ENCODE measurements at places on chromosomes 13 and 19.
A peak's percentile ranks its signal among the peaks of the same experiment; 100 is the strongest.

DNA sequence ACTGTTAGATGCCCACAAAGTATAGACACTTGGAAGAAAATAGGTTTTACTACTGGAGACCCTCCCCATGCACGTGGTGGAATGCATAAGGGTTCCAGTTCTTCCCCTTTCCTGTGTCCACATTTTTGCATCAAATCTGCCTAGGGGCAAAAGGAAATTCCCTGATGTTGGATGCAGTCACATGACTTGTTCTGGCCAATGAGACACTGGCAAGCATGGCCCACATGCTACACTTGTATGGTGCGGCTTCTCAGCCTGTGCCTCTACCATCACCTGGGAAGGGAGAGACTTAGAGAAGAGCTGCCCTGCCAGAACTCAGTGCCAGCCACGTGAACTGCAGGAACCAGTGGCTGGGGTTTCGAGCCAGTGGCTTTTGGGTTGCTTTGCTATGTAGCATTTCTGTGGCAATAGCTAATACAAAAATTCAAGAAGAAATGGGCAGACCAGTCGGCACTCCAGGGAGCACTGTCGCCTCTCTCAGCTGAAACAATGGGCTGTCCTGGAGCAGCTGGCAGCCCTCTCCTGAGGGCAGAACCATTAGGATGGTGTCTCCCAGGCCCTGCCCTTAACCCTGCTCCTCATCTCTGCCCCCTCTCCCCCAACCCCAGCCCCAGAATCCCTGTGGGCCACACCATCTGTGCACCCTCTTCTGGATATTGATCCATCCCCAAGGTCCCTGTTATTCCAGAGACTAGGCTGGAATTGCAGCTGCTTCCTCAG, 634.0 kb downstream of the UQCRFS1 start:
- no peaks in the 10 kb centered on the region for H3K27me3 ChIP-seq
- DNase-seq: no peak
- H3K27ac ChIP-seq: no peak overlapping the region
- no peak overlapping the region for H3K4me3 ChIP-seq

DNA sequence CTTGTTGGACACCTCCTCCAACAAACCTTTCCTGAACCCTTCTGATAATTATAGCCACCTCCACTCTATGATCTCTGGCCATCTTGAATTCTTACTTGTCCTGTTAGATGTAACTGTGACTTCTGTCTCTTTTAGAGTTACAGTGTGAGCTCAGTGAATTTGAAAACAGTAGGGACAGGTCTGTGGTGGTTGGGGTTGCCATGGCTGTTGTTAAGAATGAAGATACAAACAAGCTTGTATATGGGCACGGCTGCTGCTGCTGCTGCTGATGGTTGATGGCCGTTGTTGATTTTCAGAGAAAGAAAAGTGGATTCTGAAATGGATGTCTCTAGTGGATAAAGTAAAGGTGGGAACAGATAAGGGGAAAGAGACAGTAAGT, 101.5 kb downstream of the STARD13 start:
- no peaks in the 10 kb centered on the region for H3K36me3 ChIP-seq
- H3K27me3 ChIP-seq: no peaks in the 10 kb centered on the region
- DNase-seq: no peak
- no peak overlapping the region for H3K27ac ChIP-seq
- H3K4me3 ChIP-seq: no peak overlapping the region

DNA sequence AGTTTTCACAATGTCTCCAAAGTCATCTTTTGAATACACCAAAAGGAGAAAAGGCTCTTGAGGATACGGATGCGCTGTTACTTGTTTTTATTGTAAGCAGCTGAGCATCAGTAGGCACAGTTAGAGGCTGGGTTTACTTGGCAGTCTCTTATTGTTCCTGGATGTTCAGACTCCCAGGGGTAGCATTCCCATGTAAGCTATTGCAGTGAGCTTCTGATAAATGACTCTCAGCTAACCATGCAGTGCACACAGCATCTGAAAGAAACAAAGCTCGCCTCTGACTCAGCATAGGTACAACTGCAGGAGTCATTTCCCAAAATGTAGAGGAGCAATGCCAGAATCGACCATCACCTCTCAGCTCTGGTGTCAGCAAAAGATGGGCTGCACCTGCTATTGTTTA, 84.8 kb downstream of the DCT start:
- H3K4me3 ChIP-seq: no peak overlapping the region
- no peaks in the 10 kb centered on the region for H3K36me3 ChIP-seq
- no peaks in the 10 kb centered on the region for H3K27me3 ChIP-seq
- DNase-seq: no peak

DNA sequence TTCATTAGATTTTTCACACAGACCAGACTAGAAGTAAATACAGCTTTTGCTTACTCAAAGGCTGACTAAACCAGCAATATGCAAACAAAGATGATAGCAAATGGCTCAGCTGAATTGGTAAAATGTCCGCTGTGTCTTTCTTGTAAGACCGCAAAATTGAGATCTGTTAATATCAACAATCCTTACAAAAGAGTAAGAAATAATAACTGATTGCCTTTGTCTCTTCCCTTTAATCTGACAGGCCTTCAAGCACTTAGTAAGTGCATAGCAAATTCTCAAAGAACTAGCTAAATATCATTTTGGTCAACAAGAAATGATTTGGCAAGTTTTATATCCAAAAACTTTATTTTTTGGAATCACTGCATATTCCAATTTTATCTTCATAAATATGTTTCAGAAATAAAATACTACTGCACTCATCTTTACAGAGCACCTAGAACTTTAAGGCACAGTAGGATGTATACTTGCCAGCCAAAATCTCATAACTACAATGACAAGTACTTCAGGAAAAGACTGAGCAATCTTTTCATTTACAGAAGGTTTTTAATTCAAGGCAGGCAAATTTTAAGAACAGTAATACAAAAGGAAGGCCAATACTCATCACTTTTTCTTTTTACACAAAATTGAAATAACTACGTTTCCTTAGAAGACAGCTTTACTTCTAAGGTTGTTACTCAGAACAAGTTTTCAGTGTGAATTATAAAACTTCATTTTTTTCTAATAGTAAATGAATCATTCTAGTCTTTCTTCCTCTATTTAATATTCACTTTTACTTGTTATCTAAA, 1.1 kb downstream of the ELF1 start:
- DNase-seq: no peak
- peaks cover 4% of the 10 kb centered on the region for H3K36me3 ChIP-seq
- H3K4me3 ChIP-seq: peak overlapping the region; percentile 62
- peaks cover 72% of the 10 kb centered on the region for H3K4me1 ChIP-seq

- H3K4me3 ChIP-seq: no peak overlapping the region
- no peaks in the 10 kb centered on the region for H3K4me1 ChIP-seq
- H3K27me3 ChIP-seq: no peaks in the 10 kb centered on the region
- no peak overlapping the region for H3K27ac ChIP-seq
- DNase-seq: no peak
Observed at GRCh38 chr19:56848166-56848565, 7.6 kb upstream of the PEG3 start.

DNA sequence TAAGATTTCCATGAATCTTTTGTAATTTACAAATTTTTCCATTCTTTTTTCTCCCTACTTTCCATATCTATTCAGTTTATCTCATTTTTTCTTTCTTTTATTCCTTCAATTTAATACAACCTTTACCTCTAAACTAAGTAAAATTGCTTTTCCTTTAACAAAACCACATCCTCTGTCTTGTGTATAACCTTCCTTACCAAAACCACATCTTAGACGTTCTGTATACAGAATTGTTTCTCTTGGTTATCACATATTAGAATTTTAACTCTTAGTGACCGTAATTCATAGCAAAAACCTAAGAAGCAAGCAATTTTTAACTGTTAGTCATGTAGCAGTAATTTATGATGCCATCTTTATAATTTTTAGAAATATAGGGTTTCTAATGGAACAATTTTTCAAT, 15.0 kb downstream of the PPP5C start:
- H3K27ac ChIP-seq: no peak overlapping the region
- peaks cover 62% of the 10 kb centered on the region for H3K36me3 ChIP-seq
- H3K4me1 ChIP-seq: no peaks in the 10 kb centered on the region
- H3K4me3 ChIP-seq: no peak overlapping the region

DNA sequence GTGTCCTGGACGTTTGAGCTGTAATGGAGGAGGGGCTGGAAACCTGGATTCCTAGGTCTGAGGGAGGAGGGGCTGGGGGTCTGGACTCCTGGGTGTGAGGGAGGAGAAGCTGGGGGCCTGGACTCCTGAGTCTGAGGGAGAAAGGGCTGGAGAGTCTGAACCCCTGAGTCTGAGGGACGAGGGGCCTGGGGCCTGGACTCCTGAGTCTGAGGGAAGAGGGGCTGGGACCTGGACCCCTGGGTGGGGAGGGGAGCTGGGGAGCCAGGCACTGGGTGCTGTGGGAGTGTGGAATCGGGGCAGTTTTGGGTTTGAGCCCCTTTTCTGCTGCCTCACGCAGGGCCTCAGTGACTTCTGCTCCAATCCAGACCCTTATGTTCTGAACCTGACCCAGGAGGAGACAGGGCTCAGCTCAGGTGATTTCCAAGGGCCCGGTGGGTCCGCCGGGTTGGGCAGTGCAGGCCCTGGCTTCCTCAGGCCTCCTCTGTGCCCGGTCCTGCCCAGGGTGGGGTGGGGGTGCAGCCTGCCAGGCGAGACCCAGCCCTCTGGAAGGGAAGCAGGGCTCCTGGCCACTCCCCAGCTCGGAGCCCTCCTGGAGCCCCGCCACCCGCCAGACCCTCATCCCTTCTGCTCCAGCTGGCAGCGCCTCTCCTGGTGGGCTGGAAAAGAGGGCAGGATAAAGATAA, 14.4 kb downstream of the TTYH1 start:
- H3K4me1 ChIP-seq: peaks cover 17% of the 10 kb centered on the region
- peaks cover 78% of the 10 kb centered on the region for H3K27me3 ChIP-seq
- DNase-seq: no peak
- no peaks in the 10 kb centered on the region for H3K36me3 ChIP-seq
- H3K27ac ChIP-seq: no peak overlapping the region
- H3K4me3 ChIP-seq: no peak overlapping the region

GRCh38 chr13:28204690-28205443, 66.5 kb downstream of the PAN3 start:
- no peak overlapping the region for H3K27ac ChIP-seq
- no peaks in the 10 kb centered on the region for H3K4me1 ChIP-seq
- H3K4me3 ChIP-seq: no peak overlapping the region
- H3K27me3 ChIP-seq: no peaks in the 10 kb centered on the region

- no peak overlapping the region for H3K4me3 ChIP-seq
- H3K27ac ChIP-seq: no peak overlapping the region
- no peaks in the 10 kb centered on the region for H3K4me1 ChIP-seq
- no peak for DNase-seq
Observed at GRCh38 chr13:41040584-41041334, 20.6 kb upstream of the WBP4 start.

- H3K36me3 ChIP-seq: no peaks in the 10 kb centered on the region
- no peak overlapping the region for H3K27ac ChIP-seq
- H3K4me3 ChIP-seq: no peak overlapping the region
- DNase-seq: no peak
- peaks cover 100% of the 10 kb centered on the region for H3K4me1 ChIP-seq
- H3K27me3 ChIP-seq: no peaks in the 10 kb centered on the region
Observed at GRCh38 chr13:106526738-106527444, 8.6 kb downstream of the EFNB2 start.

- no peak overlapping the region for H3K27ac ChIP-seq
- no peak overlapping the region for H3K4me3 ChIP-seq
- no peaks in the 10 kb centered on the region for H3K4me1 ChIP-seq
- DNase-seq: no peak
Observed at GRCh38 chr19:1699386-1699785, 47.0 kb upstream of the TCF3 start.

DNA sequence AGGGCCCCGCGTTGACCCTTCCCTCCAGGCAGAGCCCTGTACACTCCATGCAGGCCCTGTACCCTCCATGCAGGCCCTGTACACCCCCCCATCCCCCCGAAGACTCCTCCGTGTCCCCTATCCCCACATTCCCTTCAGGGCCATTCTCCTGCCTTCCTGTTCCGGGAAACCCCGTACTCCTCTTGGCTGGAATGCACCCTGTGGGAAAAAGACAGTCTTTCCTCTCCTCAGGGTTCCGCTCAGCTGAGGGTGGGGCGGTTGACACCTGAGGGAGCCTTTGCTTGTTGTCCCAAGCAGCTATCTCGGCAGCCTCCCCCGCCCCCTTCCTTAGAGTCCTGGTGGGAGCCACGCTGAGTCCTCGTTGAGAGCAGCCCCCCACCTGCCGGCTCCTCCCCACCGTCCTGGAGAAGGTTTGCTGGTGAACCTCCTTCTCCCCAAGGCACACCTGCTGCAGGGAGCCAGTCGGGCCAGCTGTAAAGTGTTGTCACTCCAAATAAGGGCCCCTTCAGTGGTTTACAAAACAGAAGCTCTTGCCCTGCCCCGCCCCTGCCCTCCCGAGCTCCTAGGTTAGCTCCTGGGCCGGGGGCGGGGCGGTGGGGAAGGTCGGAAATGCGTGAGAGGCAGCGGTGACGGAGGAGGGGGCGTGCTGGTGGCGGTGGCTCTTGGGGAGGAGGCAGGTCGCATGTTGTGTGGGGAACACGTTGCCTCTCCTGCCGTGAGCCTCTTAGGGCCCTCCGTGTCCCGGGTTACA, 1.5 kb downstream of the GNA11 start:
- H3K36me3 ChIP-seq: no peaks in the 10 kb centered on the region
- peaks cover 49% of the 10 kb centered on the region for H3K4me1 ChIP-seq
- no peaks in the 10 kb centered on the region for H3K27me3 ChIP-seq
- no peak for DNase-seq
- H3K27ac ChIP-seq: peak overlapping the region; percentile 77
- H3K4me3 ChIP-seq: peak overlapping the region; percentile 81

DNA sequence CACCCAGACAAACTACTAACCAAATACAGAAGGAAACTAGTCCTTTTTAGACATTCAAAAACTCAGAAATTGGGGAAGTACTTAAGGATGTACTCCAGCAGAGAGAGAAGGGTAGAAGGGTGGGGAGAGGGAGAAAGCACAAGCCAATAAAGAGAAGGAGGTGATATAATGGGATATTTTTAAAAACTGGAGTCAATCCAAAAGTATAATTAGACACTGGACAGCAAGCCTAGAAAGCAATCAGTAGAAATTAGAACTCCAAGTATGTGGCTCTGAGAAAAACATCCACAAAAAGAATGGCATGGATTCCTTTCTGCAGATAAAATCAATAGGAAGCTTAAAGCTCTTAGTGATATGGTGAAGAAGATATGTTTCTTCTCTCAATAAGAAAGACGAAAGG, 55.8 kb downstream of the PEPD start:
- no peak overlapping the region for H3K27ac ChIP-seq
- no peaks in the 10 kb centered on the region for H3K4me1 ChIP-seq
- peaks cover 41% of the 10 kb centered on the region for H3K36me3 ChIP-seq
- no peak overlapping the region for H3K4me3 ChIP-seq

DNA sequence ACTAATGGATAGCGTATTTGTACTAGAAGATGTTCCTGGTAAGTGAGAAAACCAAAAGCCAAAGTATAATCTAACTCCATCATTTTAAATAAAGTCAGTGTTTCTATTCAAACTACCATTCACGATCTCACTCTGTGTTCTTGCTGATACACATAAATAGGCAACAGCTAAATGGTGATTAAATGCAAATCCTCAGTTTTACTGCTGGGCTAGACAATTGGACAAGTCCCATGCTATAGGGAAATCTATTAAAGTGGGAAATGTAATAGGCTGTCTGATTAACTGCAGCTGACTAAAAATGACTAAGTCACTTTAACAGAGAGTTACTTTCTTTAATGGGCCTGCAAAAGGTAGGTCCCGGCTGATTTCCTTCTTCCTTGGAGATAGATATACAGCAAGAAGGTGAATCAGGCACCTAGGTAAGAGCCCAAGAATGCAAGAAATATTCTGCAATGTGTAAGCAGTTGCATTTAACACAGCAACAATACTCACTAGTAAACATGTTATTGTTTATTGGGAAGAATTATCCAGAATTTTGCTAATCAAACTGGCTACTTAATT, 298.4 kb downstream of the SLITRK6 start:
- H3K36me3 ChIP-seq: no peaks in the 10 kb centered on the region
- H3K4me1 ChIP-seq: no peaks in the 10 kb centered on the region
- no peak overlapping the region for H3K27ac ChIP-seq
- no peak for DNase-seq
- H3K27me3 ChIP-seq: no peaks in the 10 kb centered on the region

All from esophagus squamous epithelium (tissue), 5 donors.